GM12891 (cell line): ENCODE measurements at places on chromosomes 16 and 17.
A peak's percentile ranks its signal among the peaks of the same experiment; 100 is the strongest.

DNA sequence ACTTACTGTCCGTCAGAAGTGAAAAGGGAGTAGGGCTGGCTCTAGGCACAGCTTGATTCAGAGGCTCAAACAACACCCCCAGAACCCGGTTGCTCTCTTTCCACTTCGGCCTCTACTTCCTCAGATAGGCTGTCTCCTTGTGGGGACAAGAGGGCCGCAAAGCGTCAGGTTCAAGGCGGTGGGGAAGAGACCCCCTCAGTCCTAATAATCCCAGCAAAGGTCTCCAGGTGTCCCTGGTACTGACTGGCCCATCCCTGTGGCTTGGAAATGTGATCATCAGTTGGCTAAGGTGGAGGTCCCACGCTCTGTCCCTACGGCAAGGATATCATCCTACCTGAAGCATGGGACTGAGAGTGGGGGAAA is 26.0 kb downstream of the NGFR start:
- peak; percentile 2 for DNase-seq

- no peak for DNase-seq
Observed at GRCh38 chr17:5555254-5555653, 29.1 kb downstream of the NLRP1 start.

- no peak for DNase-seq
Observed at GRCh38 chr17:2710071-2710802, 1.3 kb downstream of the CLUH start.

DNA sequence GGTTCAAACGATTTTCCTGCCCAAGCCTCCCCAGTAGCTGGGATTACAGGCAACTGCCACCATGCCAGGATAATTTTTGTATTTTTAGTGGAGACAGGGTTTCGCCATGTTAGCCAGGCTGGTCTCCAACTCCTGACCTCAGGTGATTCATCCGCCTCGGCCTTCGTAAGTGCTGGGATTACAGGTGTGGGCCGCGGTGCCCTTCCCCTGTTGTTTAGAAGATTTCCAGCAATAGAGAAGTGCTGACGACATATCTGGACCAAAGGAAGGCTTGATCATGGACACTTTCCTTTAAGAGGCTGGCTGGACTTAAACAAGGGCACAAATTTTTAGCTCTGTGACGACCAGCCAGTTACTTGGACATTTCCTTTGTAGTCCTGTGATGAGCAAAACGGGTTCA is 1.3 kb upstream of the MT1M start:
- DNase-seq, result no peak
